ENCODE measurements at places on chromosomes 13 and 19. TPM values are rescaled to one million over a fixed set of nuclear protein-coding genes. Genes with fewer than 3 reads are reported as not detected.

GRCh38 chr13:51679616-51680015 lies 95.4 kb downstream of the WDFY2 start:
- no peak for DNase-seq

MCF2L gene
- total RNA-seq, result 14.6 TPM

DNA sequence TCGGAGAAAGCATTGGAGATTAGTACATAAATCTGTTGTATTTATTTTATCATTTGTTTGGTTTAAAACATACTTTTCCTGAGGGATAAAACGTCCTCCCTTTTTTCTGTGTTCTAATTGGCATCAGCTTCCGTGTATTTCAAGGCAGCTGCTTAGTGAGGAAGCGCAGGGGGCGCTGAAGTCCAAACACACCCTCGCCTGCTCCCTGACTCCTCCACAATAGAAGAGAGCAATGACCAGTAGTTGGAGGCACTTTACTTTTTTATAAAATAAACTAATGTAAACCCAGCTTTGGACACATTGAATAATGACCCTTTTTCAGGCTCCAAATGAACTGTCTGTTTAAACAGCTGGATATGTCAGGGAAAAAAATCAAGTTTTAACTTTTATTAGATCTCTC lies 79.9 kb downstream of the RNASEH2B start:
- no peak for DNase-seq

GRCh38 chr13:73849292-73849691 lies 284.9 kb downstream of the KLF12 start:
- peak; percentile 42 for DNase-seq

SHISA7 gene
- total RNA-seq, result not detected

DNA sequence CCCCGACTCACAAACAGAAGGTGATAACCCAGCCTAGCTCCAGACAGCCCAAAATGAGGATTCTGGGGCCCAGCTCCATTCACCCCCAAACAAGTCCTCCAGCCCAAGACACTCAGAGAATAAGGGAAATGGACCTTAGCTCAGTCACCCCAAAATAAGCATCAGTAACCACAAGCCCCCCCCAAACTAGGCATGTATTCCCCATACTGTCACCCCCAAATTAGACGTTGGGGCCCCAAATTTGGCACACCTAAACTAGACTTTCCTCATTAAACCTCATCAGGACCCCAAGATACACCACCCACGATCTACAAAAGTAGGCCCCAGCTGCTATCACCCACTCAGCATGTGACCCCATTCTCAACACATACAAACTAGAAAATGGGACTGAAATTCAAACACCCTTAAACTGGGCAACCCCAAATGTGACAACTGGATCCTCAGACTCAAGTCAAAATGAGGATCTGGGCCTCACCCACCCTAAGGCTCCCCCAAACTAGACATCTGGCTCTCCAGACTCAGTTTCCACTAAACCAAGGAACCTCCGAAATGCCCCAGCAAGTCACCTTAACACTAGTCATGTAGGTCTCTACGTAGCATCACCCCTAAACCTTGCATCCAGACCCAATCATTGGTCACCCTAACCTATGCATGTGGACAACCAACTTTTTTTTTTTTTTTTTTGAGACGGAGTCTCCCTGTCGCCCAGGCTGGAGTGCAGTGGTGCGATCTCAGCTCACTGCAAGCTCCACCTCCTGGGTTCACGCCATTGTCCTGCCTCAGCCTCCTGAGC lies 13.4 kb upstream of the ERFL start:
- DNase-seq, result no peak

DNA sequence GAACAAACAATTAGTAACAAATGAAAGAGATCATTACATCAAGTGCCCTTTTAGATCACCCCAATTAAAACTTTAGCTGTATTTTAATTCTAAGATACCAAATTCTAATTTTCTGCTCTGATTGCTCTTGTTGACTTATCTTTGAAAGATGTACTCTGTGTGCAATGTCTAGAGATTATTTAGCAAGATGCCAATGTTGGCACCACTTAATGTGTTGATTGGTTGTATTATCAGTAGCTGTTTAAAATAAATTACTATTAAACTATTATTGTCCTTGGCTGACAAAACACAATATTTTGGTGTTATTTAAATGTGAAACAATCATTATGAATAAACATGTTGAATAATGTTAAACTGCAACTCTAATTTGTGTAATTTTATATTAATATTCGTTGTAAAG lies 386.0 kb downstream of the DACH1 start:
- no peak for DNase-seq

GRCh38 chr19:45591004-45591637 lies 6.5 kb upstream of the OPA3 start:
- no peak for DNase-seq

CYP2F1 gene
- not detected for total RNA-seq

FOXO1 gene
- 4.5 TPM for total RNA-seq

DPF1 gene
- 10.5 TPM for total RNA-seq

GRCh38 chr13:44169018-44169911 lies 204.4 kb upstream of the SERP2 start:
- no peak for DNase-seq

GRCh38 chr19:10718205-10719196 lies 622 bp downstream of the DNM2 start:
- peak; percentile 41 for DNase-seq

GRCh38 chr13:30148786-30149185 lies 158.6 kb downstream of the KATNAL1 start:
- no peak for DNase-seq

GRCh38 chr13:97810152-97810551 lies 143.3 kb upstream of the IPO5 start:
- DNase-seq, result no peak

- no peak for DNase-seq
Measured at GRCh38 chr13:113863524-113864272, at the start of gene GAS6. Gene GAS6 (minus strand): TSS chr13:113864076. CDS start chr13:113863920, 156 bp downstream.

GRCh38 chr13:93411186-93411680 lies 184.6 kb downstream of the GPC6 start:
- no peak for DNase-seq

GRCh38 chr13:31195616-31196015 lies 4.2 kb upstream of the B3GLCT start:
- DNase-seq, result no peak

- DNase-seq, result no peak
Measured at GRCh38 chr13:68473834-68474326, 1243.7 kb upstream of the PCDH9 start.

DNA sequence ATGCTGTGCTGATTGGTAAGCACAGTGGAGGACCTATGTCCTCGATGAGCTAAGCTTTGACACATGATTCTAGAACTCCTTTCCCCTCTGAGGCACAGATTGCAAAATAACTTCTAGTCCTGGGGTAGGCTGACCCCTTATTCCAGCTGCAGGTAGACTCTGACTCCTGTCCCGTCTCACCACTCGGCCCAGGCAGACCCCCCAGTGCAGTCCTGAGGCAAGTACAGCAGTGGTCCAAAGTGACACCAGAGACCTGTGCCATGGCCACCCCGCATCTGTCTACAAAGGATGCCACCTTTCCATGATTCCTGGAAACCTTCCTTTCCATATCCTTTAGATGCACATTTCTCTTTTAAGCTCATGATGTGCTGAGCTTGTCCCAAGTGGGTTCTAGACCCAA lies 482.5 kb downstream of the ZNF536 start:
- no peak for DNase-seq

DNA sequence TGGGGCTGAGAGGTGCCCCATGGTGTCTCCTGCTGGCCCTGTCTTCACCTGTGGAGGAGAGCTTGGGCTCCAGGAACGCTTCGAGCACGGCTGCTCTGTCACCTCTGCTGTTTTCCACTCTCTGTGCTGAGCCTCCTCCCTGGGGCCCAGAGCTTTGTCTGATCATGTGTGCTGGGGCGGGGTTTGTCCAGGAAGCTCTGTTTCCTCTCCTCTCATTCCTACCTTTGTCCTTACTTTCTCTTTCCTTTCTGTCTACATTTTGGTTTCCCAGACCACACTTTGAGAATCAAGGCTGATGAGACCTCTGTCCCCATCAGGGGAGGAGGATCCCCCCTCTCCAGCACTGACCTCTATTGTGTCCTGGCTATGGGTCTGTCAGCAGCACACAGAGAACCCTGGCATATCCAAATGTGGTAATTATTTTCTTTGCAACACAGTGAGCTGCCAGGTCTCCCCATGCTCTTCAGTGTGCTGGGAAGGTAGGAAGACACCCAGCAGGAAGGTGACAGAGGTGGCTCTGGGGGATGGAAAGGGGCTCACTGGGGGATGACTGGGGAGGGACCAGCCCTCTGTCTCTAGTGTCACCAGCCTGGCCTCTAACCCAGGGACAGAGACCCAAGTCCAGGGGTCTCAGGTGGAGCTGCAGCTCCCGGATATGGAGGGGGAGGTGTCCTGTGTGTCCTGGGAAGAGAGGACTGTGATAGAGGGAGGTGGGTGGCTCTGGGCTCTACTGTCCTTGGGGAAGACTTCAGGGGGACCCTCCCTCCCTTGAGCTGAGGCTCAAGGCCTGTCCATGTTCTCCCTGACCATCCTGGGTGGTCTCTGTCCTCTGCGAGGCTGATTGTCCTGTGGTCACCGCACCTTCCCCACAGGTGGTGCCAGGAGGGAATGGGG lies at the start of gene CEACAM1:
Gene CEACAM1 (minus strand): TSS at position 128 of the 894 bp plus-strand sequence. CDS start 107 bp downstream, at position 21.
- peak; percentile 35 for DNase-seq

- DNase-seq, result no peak
Measured at GRCh38 chr19:51824281-51825005, 29.5 kb downstream of the FPR3 start.

ZNF527 gene
- 1.8 TPM for total RNA-seq

- no peak for DNase-seq
Measured at GRCh38 chr19:12785431-12786031, 5.8 kb upstream of the JUNB start.

GRCh38 chr19:54147676-54148075 lies 10.1 kb downstream of the CNOT3 start:
- no peak for DNase-seq

DNA sequence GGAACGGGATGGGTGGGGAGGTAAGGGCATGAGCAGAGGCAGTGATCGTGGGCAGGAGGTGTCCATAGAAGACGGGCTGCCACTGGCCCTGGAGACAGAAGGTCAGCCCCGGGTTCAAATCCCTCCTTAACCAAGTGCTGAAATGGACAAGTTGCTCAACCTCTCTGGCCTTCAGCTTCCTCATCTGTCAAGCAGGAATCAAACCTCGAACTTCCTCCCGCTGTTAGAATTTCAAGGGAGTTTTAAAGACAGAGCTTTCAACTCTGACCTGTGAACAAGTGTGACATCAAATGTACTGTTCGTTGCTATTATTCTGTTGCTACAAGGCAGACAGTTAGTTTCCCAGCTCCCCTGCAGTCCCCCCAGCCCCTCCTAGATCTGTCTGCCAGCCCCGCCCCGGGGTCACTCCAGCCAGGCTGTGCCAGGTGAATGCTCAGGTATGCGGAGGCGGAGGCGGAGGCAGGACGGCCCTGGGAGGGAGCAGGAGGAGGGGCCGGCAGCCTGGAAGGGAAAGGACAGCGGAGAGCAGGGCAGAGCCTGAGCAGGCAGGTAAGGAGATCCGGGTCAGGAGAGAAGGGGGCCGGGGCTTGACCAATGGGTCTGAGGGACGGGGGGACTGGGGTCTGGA lies at the start of gene EPS8L1:
Gene EPS8L1 (plus strand): TSS at position 499 of the 628 bp plus-strand sequence. CDS start 576 bp downstream, outside the sequence.
- no peak for DNase-seq

- DNase-seq, result no peak
Measured at GRCh38 chr13:110402299-110403069, 95.4 kb downstream of the COL4A2 start.

- no peak for DNase-seq
Measured at GRCh38 chr19:56266051-56266450, 6.5 kb upstream of the EDDM13 start.

DNA sequence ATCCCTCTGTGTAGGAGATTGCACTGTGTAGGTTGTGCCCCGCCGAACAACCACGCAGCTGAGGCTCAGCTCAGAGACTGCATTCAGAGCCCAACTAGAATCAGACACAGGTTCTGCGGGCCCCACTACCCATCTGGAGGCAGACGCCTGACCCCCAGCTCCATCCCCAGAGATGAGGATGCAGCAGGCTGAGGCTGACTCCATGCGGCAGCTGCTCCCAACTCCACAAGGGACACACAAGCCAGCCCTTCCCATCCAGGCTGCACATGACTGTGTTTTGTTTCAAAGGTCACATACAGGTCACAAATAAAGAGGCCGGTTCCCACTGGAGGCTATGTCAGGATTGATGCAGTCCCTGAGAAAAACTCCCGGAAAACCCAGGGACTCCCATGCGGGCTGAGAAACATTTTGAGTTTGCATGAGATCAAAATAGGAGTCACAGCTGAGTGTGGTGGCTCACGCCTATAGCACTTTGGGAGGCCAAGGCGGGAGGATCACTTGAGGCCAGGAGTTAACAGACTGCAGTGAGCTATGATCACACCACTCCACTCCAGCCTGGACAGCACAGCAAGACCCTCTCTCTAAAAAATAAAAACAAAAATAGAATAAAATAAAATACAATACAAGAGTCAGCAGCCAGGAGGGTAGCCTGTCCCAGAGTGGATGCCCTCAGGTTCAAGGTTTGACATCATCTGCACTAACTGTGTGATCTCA lies 14.0 kb downstream of the ELL start:
- no peak for DNase-seq

DNA sequence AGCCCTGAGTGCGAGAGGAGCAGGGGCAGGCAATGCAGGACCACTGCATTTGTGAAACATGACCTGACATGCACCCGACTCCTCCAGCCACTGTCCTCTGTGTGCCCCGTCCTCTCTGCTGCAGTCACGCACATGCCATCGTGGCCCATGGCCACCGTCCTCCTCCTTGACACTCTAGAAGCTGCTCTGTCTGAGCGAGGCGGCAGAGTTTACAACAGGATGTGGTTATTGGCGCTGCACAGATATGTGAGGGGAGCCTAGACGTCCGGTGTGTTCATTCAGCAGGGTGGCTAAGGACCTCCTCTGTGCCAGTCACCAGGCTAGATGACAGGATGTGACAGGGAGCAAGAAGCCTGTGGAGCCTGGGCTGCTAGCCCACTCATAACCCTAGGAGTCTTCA lies 277.8 kb downstream of the FOXO1 start:
- peak; percentile 79 for DNase-seq

GRCh38 chr19:17719730-17720400 lies 585 bp downstream of the MAP1S start:
- DNase-seq, result no peak
